NCI-H1105 treated with DMSO at 0.1 percent for 48 hours (cell line): ENCODE measurements at places on chromosomes 13 and 19.

- no peak for DNase-seq
Measured at GRCh38 chr13:29847501-29847983, 2.9 kb downstream of the UBL3 start.

DNA sequence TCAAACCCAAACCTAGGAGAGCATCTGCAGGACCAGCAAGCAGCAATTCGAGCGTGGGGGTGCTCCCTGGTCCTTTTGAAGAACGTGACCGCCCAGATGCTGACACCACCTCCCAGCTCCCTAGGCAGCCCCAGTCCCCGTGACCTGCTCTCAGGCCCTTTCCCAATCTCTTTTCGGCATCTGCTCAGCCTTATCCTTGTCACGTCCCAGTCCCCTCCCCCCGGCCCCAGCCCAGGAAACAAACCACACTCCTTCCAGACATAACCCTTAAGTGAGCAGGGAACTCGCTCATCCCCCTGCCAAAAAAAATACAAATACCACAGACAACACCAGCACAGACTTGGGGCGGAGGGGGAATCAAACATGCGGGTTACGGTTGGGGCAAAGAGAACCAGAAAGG, 3.3 kb downstream of the MLLT1 start:
- no peak for DNase-seq

- no peak for DNase-seq
Measured at GRCh38 chr19:44005973-44006372, 3.2 kb downstream of the ZNF230 start.

- no peak for DNase-seq
Measured at GRCh38 chr13:38980750-38981078, 9.9 kb downstream of the STOML3 start.

GRCh38 chr19:32653599-32653915, 21.4 kb downstream of the ANKRD27 start:
- DNase-seq: no peak

DNA sequence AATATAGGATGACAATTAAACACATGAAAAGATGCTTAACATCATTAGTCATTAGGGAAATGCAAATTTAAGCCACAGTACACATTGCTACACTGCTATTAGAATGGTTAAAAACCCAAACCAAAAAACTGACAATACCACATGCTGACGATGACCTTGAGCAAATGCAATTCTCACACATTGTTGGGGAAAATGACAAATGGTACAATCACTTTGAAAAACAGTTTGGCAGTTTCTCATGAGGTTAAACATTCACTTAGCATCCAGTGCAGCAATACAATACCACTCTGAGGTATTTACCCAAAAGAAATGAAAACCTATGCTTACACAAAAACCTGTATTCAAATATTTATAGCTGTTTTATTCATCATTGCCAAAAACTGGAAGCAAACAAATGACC, 11.3 kb downstream of the FLT3 start:
- no peak for DNase-seq

GRCh38 chr19:17205237-17206140, 9.7 kb upstream of the USE1 start:
- no peak for DNase-seq

GRCh38 chr19:48968179-48968661, 3.1 kb downstream of the FTL start:
- no peak for DNase-seq

GRCh38 chr13:99275093-99275469, 16.9 kb upstream of the GPR18 start:
- no peak for DNase-seq

DNA sequence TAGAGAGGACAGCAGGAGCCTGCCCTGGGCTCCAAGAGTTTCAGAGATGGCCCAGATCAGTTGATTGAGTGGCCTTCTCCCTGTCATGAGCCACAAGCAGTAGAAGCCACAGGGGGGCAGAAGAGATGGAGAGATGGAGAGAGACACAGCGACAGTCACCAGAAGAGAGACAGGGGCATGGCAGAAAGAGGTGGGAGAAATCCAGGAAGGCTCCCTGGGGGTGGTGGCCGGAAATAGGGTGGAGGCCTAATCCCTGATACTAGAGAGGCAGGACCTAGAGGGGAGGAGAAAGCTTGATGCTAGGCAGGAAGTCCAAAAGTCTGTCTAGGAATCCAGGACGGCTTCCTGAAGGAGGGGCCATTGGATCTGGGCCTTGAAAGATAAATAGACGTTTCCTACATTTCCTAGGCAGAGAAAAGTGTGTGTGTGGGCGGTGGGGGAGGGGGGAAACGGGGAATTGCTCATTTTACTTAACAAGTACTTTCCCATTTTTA, 9.6 kb upstream of the TPM4 start:
- no peak for DNase-seq

DNA sequence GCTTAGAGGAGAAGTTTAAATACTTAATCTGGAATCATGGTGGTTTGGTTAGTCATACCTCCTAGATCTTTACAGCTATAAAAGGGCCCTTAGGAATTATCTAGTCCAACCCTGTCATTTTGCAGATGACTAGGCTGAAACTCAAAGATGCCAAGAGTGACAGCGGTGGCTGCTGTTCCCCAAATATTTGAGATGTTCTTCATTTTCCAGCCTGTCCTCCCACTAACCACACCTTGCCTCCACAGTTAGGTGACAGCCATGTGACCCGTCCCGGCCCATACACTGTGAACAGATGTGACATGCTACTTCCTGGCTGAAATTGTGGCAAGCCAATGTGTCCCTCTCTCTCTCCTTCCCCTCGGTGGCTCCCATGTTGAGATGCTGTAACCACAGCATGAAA, 225.5 kb upstream of the IPO5 start:
- no peak for DNase-seq

DNA sequence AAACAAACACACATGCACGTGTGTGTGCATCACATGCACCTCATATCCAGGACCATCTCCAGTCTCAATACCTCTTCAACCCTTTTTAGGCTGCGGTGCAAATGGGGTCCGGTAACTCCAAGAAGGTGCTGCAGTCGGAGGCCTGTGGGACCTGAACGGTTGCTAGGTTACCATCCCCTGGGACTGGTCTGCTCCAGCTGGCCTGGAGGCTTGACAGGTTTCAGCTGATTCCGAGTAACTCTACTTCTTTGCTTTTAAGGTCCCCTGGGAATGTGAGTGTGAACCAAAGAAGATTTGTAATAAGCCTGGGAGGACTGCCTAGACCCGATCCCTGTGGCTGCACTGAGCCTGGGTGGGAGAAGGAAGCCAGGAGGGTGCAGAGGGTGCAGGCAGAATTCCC, 117.5 kb downstream of the CCNA1 start:
- no peak for DNase-seq

- no peak for DNase-seq
Measured at GRCh38 chr13:101425623-101426022, 9.3 kb upstream of the NALCN start.

DNA sequence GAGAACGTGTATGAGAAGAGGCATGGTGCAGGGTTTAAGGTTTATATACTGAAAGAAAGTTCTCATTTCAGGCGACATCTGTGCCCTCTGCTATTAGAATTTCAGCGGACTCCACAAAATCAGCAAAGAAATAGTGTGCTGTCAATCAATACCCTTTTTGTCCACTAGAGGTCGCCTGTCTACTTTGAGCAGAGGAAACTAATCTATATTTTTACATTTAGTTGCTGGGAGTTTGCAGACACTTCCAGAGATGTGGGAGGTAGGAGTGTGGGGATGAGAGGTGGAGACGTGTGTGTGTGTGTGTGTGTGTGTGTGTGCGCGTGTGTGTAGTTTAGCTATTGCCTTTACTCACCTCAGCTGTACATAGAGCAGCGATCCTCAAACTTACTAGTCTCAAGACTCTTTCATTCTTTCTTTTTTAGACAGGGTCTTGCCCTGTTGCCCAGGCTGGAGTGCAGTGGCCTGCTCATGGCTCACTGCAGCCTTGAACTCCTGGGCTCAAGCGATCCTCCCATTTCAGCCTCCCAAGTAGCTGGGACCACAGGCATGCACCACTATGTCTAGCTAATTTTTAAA, 9.7 kb downstream of the INAFM1 start:
- peak; percentile 59 for DNase-seq

- no peak for DNase-seq
Measured at GRCh38 chr13:30308548-30308947, 1.2 kb upstream of the KATNAL1 start.

- DNase-seq: no peak
Measured at GRCh38 chr13:113043001-113043630, 62.5 kb upstream of the F7 start.

DNA sequence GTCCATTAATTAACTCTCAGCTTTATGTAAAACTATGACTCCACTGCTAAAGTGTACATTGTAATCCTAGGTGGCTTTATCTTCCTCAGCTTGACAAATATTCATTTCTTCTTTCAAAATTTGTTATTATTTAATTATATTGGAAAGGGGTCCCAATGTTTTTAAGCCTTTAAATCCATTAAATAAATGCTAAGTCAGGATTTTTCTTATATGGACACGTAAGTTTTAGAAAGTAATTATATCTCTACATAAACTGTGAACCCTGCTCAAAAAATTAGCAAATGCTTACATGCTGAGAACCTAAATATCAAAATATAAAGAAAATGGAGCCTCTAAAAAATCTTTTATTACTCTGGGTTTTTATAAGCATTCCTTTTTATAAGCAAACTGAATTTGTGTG, 78.2 kb upstream of the MIR17HG start:
- no peak for DNase-seq

DNA sequence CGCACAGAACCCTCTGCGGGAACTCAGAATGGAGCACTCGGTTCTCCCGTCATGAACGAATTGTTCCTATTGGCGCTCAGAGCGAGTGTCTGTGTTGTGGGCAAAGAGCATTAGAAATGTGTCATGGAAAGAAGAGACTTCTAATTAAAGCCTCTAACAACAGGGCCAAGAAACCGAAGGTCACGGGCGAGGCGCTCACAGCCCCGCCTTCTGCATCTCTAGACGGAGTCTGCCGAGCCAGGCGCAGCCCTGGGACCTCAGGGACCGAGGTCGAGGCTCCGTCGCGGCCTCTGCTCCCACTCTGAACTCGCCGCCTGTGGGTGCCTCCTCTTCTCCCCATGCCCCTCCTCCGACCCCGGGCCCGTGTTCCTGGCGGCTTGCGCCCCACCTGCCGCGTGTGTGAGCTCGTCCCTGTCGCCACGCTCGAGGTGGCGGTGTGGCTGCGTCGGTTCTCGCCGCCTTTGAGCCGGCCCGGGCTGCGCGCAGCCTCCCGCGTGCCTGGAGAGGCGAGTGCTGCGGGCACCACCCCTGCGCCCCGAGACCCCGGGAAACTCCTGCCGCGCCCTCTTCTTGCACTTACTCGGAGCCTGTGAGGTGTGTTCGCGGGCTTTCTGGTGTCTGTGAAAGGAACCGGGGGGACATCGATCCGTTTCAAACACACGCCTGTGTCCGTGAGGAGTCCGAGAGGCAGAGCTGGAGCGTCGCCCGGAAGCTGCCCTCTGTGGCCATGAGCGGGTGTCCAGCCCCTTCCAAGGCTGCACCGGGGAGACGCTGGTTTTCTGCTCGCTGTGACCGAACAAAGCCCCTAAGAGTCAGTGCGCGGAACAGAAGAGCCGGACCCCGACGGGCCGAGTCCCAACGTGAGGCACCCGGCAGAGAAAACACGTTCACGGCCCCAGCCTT, 45.4 kb upstream of the SPACA7 start:
- no peak for DNase-seq

- no peak for DNase-seq
Measured at GRCh38 chr13:92827503-92827902, 399.1 kb upstream of the GPC6 start.

GRCh38 chr13:60619461-60619860, 222.4 kb downstream of the TDRD3 start:
- no peak for DNase-seq

DNA sequence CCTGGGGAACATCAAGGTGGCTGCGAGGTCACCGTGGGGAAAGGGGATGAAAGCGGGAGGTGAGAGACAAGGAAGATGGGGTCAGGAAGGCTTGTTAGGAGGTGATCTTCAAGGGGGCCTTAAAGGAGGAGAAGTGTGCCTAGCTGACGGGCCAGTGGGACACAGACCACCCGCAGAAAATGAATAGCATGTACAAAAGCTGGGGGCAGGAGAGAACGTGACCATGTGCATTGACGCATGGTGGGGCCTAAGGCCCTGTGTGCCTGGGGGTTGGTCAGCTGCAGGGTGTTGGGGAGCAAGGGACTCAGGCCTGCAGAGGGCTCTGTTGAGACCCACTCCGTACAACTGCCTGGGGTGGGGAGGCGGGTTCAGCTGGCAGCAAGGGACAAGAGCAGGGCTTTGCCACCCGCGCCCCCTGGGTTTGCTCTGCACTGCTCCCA, 5.9 kb downstream of the RAB8A start:
- no peak for DNase-seq

- no peak for DNase-seq
Measured at GRCh38 chr13:24112791-24113190, 47.7 kb upstream of the SPATA13 start.

DNA sequence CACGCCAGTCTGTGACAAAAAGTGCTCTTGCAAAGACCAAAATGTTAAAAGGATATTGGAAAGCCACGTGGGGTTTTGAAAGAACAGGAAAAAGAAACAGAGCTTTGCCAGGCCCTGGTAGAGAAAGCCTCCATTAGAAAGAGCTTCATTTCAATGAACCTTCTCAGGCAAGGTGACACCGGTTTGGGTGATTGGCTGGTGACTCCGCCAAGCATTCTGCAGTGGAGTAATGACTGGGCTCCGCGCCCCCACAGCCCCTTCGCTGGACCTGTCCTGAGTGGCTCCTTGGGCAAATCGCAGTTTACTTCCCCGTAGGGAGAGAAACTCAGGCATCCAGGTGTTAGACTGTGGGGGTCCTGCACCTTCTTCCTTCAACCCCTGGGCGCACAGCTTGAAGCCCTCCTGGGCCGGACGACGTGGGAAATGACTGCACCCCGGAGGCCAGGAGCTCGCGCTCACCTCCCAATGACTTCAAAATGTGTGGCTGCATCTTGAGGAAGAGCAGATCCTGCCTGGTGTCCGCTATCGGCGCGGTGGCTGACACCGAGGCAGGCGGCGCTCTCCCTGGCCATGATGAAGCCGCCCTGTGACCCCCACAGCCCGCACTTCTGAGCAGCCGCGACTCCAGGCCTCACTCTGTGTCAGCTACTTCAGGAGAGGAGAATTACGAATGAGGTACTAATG, 444.6 kb upstream of the SGCG start:
- no peak for DNase-seq

DNA sequence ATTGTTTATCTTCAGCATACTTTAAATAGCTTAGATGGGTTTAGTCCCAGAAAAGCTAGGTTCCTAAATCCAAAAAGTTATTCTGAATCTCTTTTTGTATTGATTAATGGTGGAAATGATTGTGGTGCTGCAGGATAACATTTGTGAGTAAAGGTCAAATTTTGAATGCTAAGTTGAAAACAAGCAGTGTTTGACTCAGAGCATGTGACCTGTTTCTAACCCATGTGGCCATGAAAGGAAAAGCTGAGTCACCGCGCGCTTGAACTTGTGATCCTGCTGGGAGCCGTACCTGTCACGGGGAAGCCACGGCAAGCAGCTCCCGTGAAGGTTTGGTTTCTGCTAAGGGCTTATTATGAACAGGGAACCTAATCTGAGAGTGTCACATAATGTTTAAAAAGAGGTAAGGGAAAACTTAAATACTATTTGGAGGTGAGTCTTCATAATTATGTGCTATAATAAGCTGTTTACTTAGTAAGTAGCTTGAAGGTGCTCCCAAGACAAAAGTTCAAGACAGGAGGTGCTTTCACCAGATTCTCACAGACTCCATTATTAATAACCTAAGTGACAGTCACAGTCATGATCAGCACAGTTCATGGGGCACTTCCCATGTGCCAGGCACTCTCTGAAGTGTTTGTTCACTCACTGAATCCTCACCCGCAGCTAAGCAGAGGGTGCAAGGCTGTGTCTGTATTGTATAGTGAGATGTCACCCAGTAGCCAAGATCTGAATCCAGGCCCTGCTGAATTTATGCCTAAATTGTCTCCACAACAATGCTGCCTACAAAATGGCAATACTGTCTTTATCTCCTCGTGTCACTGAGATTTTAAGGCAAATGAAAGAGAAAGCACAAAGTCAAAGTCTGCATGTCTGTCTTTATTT, 286.5 kb downstream of the MYO16 start:
- DNase-seq: no peak
